ENCODE measurements at places on chromosomes 13 and 19. TPM values are rescaled to one million over a fixed set of nuclear protein-coding genes. Genes with fewer than 3 reads are reported as not detected.

Gene MCOLN1
- 18.2 TPM for total RNA-seq

Gene IGSF23
- not detected for total RNA-seq

Gene CPB2
- not detected for total RNA-seq

Gene KCNJ14
- total RNA-seq = 1.4 TPM

Gene LILRA6
- 0.64 TPM for total RNA-seq

Gene SLC25A15
- total RNA-seq = 12.5 TPM

Gene TNFSF13B
- 11.8 TPM for total RNA-seq

Gene ENOX1
- not detected for total RNA-seq

Gene KLK14
- total RNA-seq = 0.72 TPM

GRCh38 chr13:98910501-98910951 is 67.3 kb downstream of the DOCK9 start:
- no peak for DNase-seq

DNA sequence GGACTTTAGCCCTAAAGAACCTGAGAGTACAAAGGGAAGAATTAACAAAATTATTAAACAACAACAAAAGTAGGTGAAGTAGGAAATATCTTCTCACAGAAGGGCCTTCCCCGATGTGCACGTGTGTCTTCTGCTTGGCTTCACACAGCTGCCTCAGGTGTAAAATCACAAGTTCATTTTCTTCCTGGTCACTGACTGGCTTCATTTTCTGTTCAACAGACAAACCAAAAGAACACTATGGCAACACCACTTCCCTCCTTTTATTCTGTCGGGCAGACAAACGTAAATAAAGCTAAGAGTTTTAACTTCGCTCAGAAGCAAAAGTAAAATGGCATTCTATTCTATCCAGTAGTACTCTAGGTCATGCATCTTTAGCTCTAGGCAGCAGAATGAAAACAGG is 140.9 kb downstream of the TBC1D4 start:
- no peak for DNase-seq

DNA sequence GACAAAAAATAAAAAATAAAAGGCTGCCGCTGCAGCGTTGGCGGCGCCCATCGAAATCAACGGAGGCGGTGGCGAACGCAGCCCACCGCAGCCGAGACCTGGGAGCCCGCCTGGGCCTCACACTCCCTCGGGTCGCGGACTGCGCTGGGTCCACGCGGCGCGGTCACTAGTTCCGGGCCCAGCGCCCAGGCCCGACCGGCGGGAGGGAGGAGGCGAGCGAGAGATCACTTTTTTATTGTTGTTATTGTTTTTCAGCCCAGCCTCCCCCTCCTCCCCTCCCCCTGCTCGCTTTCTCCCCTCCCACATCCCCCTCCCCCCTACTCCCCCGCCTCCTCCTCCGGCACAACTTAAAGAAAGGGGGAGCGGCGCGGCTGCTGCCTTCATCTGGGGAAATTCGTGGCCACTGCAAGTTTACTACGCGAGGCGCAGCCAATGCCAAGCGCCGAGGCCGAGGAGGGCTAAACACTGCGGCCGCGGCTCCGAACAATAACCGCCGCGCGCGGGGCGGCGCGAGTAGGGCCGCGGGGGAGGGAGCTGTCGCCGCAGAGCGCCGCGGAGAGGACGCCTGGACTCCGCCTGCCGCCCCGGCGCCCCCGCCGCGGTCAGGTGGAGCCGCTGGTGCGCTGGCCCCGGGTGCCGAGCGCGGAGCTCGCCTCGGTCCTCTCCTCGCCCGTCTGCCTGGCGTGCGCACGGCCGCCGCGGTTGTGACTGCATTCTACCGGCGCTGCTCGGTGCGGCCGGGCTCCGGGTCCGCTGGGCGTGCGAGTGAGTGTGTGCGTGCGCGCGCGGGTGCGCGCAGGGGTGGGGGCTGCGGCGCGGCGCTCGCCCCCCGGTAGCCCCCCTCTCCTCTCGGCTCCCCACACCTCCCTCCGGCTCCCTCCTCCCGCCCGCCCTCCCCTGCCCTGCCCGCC is 505 bp upstream of the ZIC2 start:
- DNase-seq = peak; percentile 57

DNA sequence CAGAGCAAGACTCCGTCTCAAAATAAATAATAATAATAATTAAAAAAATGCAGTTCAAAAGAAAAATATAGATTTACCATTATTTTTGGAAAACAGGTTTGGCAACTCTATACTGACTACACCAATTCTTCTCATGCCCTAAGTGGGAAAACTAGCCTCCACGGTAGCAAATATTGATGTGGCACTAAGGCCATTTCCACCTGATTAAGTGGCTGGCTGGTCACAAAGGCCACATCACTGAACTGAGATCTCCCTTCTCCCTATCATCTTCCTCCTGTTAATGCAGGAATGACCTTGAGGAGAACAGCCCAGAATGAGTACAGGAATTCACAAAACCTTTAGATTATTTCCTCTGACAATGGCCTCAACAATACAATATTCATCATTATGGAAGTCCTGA is 18.6 kb downstream of the ZNF814 start:
- DNase-seq = no peak

GRCh38 chr13:28173793-28174192 is 35.4 kb downstream of the PAN3 start:
- no peak for DNase-seq

- no peak for DNase-seq
Observed at GRCh38 chr13:78786459-78786858, 127.5 kb upstream of the OBI1 start.

DNA sequence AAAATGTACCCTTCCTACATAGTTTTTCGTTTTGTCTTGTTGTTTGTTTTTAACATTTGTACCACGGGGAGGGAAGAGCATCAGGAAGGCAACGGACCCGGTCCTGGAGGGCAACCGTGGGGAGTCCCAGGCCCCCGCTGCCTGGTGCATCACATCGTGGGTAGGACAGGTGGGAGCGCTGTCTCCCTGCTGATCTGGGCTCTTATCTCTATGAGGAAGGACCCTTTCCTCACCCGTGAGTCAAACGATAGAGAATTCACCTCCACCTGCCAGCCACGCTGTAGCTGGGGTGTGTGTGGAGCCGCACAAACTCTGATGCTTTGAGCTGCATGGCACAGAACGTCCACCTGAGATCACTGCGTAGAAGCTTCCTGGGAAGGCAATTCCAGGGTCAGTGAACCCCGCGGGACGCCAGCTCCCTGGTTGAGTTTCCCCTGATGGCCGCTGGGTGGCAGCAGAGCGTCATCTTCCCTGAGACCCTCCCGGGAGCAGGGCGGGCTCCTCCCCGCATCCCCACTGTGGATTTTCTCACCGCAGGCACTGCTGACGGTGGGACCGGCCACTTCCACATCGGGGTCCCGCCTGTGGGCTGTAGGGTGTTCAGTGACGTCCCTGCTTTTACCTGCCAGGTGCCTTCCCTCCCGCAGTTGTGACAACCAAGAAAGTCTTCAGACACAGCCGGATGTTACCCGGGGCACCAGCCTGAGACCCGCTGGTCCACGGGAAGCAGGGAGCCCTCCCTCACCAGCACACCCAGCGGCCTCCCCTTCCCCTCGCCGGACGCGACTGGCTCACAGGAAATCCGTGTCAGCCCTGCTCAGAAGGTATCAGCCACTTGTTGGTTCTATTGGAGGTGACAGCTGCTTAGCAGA is 54.7 kb downstream of the ZNF787 start:
- DNase-seq = peak; percentile 79

- no peak for DNase-seq
Observed at GRCh38 chr19:38515896-38516295, 82.4 kb downstream of the RYR1 start.

- no peak for DNase-seq
Observed at GRCh38 chr19:40519352-40520322, 52.8 kb downstream of the SPTBN4 start.

DNA sequence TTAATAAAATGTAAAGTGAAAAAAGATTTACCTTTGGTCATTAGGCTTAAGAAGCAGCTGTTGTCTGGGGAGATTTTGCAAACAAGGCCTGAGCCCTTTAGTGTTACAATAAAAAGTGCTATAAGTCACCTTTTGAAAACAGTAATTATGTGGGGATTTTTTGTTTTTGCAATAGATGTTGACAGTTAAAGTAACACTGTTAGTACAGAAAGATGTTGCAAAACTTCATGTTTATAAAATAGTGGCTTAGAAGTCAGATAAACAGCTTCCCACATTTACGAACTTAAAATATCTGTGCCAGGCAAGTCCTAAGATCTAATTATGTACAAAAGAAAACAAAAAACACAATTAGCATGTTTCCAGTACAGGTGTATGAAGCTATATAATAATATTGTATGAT is 138.0 kb upstream of the IRS2 start:
- DNase-seq = no peak

DNA sequence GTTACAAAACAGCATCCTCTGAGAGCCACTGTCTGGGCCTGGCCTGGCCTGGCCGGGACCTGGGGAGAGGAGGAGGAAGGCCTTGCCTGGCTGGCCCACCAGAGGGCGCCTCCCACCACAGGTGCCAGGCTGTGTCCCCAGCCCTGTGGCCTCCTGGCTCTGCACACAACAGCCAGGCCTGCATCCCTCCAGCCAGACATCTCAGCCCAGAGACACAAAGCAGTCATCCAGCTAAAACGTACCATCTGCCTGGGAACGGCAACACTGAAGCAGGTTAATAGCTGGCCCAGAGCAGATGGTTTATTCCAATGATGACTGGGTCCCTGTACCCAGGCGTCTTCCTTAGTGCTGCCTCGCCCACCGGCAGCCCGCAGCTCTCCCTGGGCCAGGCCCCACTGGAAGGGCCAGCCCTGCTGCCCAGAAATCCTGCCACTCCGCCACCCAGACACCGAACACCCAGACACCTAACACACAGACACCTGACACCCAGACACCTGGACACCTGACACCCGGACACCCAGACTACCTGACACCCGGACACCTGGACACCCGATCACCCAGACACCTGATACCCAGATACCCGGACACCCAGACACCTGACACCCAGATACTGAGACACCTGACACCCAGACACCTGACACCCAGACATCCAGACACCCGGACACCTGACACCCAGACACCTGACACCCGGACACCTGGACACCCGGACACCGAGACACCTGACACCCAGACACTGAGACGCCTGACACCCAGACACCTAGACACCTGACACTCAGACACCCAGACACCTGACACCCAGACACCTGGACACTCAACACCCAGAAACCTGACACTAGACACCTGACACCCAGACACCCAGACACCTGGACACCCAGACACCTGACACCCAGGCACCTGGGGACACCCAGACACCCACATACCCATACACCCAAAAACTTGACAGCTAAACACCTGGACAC is 20.1 kb downstream of the C19orf12 start:
- DNase-seq = peak; percentile 90

DNA sequence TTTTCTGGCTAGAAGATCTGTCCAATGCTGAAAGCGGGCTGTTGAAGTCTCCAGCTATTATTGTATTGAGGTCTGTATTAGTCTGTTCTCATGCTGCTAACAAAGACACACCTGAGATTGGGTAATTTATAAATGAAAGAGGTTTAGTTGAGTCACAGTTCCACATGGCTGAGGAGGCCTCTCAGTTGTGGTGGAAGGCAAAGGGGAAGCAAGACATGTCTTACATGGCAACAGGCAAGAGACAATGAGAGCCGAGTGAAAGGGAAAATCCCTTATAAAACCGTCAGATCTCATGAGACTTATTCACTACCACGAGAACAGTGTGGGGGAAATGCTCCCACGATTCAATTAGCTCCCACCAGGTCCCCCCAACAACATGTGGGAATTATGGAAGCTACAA is 980.4 kb downstream of the SLITRK5 start:
- DNase-seq = no peak

GRCh38 chr19:3098515-3099346 is 4.6 kb downstream of the GNA11 start:
- DNase-seq = peak; percentile 42

GRCh38 chr13:24226762-24227161 is 66.2 kb downstream of the SPATA13 start:
- DNase-seq = no peak

GRCh38 chr13:87274209-87274819 is 396.9 kb upstream of the SLITRK5 start:
- DNase-seq = no peak

DNA sequence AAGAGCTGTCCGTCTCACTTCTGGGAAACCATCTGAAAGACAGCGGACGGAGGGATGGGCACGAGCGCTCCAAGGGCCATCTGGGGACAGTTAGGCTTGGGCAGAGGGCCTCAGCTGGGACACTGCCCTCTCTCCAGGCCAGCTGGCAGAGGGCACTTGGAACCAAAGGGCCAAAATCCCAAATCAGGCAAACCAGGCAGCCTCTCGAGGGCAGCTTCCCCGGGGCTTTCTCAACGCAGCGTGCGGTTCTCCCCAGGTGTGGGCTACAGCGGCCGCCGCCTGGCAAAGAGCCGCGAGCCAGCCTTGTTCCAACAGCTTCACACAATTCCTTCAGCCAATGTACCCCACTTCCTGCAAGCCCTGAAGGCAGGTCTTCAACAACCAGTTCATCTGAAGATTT is 5.0 kb downstream of the MLLT1 start:
- DNase-seq = no peak

- DNase-seq = no peak
Observed at GRCh38 chr19:51809787-51810186, 14.8 kb downstream of the FPR3 start.

- DNase-seq = no peak
Observed at GRCh38 chr19:1070931-1071791, 4.2 kb downstream of the ARHGAP45 start.

DNA sequence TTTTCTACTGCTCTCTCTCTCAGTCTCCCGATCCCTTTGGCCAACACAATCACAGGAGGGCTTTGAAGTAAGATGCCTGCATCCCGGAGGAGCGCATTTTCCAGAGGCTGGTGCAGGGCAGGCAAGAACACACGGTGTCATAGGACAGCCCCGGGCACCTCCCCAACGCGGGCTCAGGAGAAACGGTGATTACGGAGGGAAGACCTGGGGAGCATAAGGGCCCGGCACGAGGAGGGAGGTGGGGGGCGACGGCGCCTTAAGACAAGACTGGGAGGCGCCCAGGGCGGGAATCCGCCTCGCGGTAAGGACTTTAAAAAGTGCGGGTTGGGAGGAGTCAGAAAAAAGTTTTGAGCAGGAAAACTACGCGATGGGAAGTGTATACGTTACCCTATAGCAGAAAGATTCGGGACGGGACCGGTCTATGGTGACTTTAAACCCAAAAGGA is 18.7 kb upstream of the ZNF888 start:
- peak; percentile 48 for DNase-seq

- no peak for DNase-seq
Observed at GRCh38 chr13:101474419-101474957, 22.0 kb downstream of the ITGBL1 start.

- DNase-seq = peak; percentile 94
Observed at GRCh38 chr19:55178781-55179599, 1.1 kb downstream of the SYT5 start.

- peak; percentile 82 for DNase-seq
Observed at GRCh38 chr19:48480558-48481500, 11.7 kb downstream of the CYTH2 start.

- DNase-seq = no peak
Observed at GRCh38 chr19:47376589-47377144, 27.6 kb downstream of the DHX34 start.

GRCh38 chr19:12884627-12884925 is 2.4 kb downstream of the KLF1 start:
- DNase-seq = no peak
